Stimulated activated CD4-positive, alpha-beta T cell treated with anti-CD3 and anti-CD28 coated beads, Interleukin-4, amount 100 ng/mL, for 1 hour (primary cell): ENCODE measurements at places on chromosomes 12 and 14.

- DNase-seq, result no peak
Observed at GRCh38 chr14:35682802-35683201, 126.3 kb downstream of the RALGAPA1 start.

- no peak for DNase-seq
Observed at GRCh38 chr12:87679251-87679650, 349.9 kb downstream of the C12orf50 start.

DNA sequence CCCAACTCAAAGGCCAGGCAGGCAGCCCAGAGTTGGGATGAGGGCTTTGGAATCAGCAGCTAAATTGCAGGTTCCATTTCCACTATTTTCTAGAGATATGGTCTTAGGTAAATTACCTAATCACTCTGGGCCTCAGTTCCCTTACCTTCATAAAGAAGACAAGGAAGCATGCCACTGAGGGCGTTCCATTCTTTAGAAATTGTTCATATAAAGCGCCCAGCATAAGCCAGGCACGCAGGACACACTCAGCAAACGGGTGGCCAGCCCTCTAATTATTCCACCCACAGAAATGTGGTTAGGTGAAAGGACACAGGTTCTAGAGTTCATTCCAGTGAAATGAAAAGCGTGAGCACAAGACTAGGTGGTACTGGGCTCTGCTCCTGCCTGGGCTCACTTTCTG lies 87.9 kb upstream of the BCL11B start:
- DNase-seq, result no peak

GRCh38 chr14:97458661-97459579 lies 661.7 kb downstream of the VRK1 start:
- DNase-seq, result peak; percentile 76

DNA sequence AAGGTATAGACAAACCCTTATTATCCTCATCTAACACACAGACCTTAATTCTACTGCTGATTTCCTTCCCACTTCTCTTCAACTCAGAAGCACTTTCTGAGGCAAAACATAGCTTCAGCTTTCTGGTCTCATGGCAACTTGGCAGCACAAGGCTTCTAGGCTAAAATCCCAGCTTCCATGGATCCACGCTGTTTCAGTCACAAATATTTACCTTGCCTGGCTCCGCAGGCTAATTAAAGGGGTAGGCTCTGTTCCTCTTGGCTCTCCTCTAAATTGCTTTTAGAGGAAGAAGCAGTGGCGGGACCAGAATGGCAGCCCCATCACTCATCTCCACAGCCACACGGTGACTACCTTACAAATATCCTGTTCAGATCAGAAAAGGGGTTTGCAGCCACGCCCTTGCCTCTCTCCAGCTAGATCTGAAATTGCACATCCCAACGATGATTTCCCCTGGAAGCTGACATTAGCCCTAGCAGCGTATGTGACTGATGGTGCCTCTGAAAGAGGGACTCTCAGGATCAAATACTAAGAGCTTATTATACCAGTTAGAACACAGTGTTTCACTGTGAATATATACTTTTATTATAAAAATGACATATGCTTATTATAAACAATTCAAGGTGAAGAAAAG lies 221.5 kb upstream of the NUDT4 start:
- no peak for DNase-seq

DNA sequence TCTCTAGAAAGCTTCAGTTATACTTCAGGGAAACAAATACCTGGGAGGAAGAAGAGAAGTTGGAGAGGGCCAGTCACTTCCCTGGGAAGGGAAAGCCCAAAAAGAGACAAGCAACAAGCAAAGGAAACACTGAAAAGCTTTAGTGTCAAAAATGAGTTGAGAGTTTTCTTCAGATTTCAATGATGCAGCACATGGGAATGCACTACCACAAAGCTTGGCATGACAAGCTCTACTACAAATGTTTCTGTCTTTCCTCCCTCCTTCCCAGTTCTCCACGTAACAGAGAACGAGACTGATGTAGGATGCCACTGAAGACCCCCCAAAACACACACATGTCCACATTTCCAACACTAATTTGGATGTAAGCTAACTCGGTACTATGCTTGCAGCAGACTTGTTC lies 26.8 kb upstream of the ADAMTS20 start:
- no peak for DNase-seq

GRCh38 chr12:68482660-68483059 lies 128.0 kb upstream of the RAP1B start:
- DNase-seq, result no peak

DNA sequence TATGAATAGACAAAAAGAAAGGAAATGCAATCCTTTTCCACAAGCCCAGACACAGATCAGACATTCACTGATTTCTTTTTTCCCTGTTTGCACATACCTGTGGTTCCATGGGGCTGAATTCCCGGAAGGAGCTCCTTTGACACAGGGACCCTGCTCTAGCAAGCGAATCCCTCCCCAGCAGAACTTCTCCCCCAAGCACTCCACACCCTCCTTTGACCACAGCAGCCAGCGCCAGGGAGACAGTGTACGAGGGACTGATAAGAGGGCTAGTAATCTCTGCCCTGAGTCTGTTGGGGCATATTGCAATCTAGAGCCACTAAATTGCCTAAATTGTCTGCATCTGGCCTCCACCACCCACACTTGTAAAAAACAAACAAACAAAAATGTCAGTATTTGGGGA lies 83.4 kb upstream of the NTF3 start:
- DNase-seq, result no peak

DNA sequence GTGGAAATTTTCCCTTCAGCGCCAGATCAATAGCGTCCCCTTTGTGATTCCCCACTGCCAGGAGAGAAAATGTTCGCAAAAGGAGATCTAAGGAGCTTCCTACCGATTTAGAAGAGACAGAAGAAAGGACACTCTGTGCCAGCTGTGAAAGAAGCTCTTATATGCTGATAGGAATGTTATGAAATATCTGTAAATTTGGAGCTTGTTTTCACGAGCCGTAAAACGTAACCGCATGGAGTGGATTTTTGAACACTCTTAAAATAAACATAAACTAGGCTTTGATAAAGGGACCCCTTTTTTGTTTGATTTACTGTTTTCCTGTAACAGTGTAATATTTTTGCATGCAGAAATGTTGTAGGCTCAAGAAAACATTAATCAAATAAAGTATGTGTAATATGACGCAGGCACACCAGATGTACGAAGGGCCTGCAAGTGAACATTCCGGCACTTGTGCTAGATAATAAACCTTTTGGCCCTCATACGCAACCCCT lies 346.8 kb downstream of the ETNK1 start:
- DNase-seq, result no peak

- no peak for DNase-seq
Observed at GRCh38 chr14:42548349-42548748, 941.7 kb downstream of the LRFN5 start.

GRCh38 chr12:21558100-21558679 lies 32.1 kb downstream of the SPX start:
- DNase-seq, result no peak

DNA sequence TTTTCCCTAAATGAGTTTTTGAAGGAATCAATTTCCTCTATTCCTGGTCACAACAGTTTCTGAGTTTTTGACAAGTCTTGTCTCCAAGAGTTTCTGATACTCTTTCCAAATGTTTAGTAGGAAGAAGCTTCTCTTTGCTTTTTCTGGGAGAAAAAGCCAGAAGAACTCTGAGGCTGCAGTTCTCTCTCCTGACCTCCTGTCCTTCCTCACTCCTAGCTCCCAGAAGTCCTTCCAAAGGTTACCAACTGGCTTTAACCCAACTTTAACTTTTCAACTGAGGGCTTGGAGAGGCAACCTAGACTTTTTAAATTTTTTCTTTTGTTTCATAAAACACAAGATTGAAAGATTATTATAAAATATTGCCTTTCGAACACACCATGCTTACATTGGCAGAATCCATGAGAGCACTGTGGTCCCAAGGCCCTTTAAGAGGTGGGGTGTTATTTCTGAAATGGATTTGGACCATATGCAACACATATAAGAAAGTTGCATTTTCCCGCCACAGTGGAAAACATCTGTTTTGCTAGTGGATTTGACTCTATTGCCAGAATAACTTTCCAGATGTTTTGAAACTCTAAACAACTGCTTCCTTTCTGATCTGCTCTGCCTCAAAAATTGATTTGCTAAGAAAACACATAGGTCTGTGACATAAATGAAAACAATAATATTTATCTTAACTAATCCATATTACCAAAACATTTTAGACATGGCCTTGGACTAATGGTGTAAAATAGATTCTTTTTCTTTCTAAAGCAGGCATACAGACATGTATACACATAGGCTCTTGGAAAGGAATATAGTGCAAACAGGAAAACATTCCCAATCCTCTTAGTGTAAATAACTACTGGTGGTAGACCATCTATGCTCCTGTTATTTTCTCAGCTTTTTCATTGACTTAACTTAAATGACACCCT lies 22.3 kb upstream of the EPS8 start:
- DNase-seq, result no peak

DNA sequence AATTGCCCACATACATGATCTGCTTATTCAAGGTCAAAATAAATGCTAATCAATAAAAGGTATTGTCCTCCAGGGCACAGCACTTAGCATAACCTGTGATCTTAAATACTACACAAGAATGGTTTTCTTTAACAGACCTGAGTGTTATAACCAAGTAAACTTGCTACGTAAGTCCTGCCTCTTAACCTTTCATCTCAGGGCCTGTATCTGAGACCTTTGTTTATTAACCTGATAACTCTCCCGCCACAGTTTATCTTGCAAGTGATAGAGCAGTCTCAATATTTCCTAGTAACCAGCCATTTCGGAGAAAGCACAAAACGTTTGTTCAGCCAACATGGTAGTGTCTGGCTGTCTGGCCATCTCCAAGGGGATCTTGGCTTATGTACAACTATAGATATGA lies 88.4 kb downstream of the DUSP6 start:
- DNase-seq, result no peak

- DNase-seq, result no peak
Observed at GRCh38 chr14:22640192-22640591, 4.0 kb downstream of the OR6J1 start.

- no peak for DNase-seq
Observed at GRCh38 chr12:76190299-76190698, 105.8 kb upstream of the NAP1L1 start.

- DNase-seq, result no peak
Observed at GRCh38 chr14:75459099-75459741, 31.4 kb downstream of the JDP2 start.

GRCh38 chr14:47389535-47389934 lies 285.9 kb downstream of the MDGA2 start:
- DNase-seq, result no peak

DNA sequence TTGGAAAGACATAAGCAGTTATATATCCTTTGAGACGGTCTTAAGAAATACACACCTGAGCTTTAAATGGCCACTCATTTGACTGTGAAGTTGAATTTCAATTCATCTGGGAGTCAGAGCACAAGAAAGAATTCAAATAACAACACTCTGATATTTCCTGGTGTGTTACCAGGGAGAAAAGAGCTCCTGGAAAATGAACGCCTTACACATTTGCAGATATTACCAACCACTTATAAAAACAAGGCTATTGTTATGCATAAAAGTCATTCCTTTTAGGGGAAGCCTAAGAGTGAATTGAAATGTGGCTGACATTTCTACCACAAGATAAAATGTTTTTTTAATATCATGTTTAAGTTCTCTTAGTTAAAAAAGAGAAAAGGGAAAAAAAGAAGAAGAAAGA lies 229.2 kb upstream of the PLEKHG7 start:
- no peak for DNase-seq

- peak; percentile 63 for DNase-seq
Observed at GRCh38 chr12:27779920-27780611, at the start of the genes KLHL42 and MANSC4. KLHL42 (plus strand) TSS chr12:27780233; CDS start chr12:27780331, 98 bp downstream. MANSC4 (minus strand) TSS chr12:27780236; CDS start chr12:27771276, 8,960 bp downstream.

GRCh38 chr12:32470936-32471470 lies 71.6 kb downstream of the FGD4 start:
- no peak for DNase-seq
